HFF-Myc (cell line): ENCODE measurements at places on chromosomes 1 and 21.

- no peak for DNase-seq
Measured at GRCh38 chr21:37458669-37459276, 92.2 kb downstream of the DYRK1A start.

- no peak for DNase-seq
Measured at GRCh38 chr1:89475269-89475668, 49.4 kb upstream of the LRRC8B start.

DNA sequence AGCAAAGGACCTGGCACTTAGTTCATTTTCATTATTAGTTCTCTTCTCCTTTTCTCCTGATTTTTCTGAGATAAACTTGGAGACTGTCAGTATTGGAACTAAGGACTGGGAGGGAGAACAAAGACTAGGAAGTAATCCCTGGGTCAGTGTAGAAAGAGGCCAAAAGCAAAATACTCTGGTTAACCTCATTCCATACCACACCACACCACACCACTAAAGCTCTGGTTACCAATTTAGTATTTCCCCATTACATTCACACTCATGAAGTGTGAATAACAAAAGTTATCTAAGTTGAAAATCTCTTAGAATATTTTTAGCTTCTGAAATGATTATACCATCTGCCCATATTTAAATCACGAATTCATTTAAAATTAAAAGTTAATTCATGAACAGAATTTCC is 68.9 kb upstream of the DMRTA2 start:
- no peak for DNase-seq

- no peak for DNase-seq
Measured at GRCh38 chr1:205316161-205316566, 5.4 kb downstream of the NUAK2 start.

- DNase-seq, result no peak
Measured at GRCh38 chr1:76782809-76783208, 84.5 kb upstream of the ST6GALNAC5 start.

GRCh38 chr1:48841461-48841860 is 64.8 kb upstream of the BEND5 start:
- DNase-seq, result no peak

DNA sequence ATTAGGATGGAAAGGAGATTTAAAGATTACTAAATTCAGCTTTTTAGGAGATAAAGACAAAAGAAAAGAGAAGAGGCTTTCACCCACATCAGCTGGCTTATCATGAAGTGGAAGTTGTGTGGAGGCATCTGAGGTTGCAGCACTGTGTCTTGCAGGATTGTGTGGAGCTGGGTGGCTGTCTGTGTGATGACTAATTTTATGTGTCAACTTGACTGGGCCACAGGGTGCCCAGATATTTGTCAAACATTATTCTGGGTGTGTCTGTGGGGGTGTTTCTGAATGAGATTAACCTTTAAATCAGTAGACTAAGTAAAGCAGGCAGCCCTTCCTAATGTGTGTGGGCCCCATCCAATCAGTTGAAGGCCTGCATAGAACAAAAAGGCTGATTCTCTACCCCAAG is 3.9 kb downstream of the KCNA10 start:
- no peak for DNase-seq

GRCh38 chr1:111677604-111678003 is 58.0 kb downstream of the RAP1A start:
- DNase-seq, result no peak

DNA sequence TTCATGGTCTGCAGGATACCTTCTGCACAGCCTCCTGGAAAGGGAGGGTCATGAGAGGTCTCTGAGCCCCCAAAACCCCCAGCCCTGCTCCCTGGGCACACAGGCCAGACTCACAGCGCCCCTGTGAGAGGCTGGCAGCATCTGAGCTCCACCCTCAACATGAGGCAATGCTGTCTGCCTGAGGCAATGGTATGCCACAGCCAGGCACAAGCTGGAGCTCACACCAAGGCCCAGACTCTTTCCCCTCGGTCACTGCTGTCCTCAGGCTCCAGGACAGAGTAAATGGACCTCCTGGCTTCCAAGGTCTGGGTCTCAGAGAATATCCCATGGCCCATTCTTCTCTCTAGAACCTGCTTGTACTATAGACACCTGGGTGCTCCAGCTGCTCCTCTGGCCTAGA is 17.2 kb downstream of the MEF2D start:
- no peak for DNase-seq

GRCh38 chr1:115238336-115239147 is 99.5 kb downstream of the NGF start:
- DNase-seq, result no peak

DNA sequence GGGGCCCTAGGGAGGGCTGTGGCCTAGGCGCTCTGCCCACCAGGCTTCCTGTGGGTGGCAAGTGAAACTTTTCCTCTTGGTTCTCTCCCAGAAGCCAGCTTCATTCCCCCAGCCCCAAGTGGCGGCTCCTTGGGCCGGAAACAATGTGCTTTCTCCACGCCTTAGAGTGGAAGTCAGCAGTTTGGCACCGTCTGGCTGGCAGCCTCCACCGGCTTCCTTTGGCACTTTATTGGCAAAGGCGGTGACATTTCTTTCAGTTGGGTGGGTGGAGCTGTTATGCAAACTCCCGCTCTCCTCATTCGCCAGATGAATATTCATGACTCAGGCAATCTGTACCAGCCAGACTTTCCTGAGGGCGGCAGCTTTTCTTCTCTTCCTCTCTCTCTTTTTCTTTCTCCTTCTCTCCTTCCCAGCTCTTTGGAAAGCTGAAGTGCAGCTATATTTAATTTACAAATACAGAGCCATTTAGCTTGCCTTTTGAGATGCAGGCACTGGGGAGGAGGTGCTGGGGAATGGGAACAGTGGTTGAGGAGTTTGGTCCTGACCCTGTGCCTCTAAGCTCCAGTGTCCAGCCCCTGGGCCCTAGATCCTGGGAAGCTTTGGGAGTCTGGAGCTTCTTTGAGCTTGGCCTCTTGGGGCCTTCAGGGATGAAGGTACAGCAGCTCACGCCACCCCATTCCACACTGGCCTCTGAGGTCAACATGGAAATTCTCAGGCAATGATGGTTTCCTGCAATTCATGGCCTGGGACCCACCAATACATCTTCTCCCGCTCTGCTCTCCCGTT is 67.8 kb upstream of the POU3F1 start:
- DNase-seq, result no peak

DNA sequence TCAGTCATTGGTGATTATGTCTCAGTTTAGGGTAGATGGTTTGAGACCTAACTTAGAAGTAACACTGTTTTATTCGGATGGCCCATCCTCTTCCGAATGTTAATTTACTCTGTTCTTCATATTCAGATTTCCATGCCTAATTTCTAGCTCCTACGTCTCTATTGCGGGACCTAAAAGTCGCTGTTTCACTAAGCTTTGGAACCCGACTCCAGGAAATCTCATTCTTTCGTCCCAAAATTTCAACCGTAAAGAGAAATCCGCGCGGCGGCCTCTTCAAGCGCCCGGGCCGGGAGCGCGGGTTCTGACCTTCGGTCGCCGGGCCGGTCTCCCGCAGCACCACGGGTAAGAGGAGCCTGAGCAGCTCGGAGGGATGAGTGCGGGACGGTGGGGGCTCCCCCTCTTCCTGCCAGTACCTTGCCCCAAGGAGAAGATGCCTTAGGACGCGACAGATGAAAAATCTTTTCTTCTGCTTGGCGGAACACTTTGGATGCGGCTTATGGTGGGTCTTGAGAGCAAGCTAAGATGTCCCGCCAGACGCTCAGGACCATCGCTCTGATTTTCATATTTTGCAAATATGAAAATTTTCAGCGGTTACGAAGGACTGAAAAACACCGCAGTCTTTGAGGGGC is 128.7 kb downstream of the PPIAL4G start:
- DNase-seq, result no peak

- DNase-seq, result no peak
Measured at GRCh38 chr1:200337410-200337809, 72.4 kb downstream of the ZNF281 start.

DNA sequence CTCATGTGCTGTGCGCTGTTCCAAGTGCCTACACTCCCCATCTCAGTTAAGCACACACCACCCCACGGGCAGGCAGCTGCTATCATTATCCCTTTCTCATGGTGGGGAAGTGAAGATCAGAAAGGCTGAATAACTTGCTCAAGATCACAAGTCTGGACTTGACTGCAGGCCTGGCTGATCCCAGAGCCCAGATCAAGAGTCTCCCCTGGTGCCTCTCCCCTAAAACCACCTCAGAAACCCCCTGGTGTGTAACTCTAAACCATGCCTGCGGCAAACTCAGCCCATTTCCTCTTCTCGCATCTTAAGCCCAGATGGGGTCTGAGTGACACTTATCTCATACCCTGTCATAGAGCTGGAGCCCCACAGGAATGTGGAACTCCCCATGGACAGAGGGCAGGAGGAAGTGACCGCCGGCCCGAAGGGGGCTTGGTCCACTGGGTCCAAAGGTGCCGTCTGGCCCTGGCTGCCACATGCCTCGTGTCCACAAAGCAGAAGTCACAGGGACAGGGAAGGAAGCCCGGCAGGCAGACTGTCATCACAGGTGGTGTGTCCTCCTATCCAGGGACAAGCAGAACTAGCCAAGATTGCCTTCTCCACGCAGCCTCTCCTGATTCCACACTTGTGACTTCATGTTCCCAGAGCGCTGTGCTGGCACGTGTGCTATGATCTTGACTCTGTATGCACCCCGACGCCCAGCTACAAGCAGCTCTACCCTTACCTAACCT is 92.1 kb downstream of the SYF2 start:
- peak; percentile 31 for DNase-seq

GRCh38 chr1:12384836-12385456 is 155.1 kb downstream of the VPS13D start:
- no peak for DNase-seq

DNA sequence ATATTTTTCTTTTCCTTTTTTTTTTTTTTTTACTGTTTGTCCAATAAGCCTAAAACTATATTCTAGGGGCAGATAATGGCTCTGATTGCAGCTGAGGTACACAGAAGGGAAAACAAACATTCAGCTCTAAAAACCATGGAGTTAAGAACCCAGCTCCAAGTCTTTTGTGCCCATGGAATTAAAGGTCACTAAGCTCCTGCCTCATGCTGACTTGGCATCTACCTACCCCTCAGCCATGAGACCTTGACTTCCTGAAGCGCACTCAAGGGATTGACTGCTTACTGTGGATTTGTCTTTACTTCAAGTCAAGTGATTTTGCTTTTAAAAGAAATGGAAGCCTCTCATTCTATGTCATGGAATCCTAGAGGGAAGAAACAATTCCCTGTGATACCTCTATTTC is 192.3 kb downstream of the AMY1C start:
- DNase-seq, result no peak

DNA sequence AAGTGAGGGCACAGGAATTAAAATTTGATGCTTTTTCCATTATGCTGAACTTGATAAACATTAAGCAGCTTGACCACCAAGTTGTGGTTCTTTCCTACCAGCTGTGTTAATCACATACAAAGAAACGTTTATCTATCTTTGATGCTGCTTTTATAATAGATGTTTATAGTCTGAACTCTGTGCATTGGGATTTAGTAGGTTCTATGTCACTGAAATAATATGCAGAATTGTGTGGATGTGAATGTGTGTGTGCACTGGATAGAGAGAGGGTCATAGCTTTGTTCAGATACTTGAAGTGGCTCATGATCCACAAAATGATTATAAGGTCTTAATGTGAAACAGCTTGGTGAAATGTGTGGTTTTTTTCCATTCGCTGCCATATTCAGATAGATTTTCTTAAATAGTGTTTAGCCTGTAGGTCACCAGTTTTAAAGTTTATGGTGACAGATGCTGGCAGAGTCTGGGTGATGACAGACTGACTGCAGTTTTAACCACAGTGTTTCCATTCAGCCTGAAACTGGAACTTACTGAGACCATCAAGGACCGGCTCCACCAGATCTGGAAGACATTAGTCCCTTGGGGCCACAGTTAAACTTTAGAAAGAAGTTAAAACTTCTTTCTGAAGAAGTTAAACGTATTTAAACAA is 10.2 kb downstream of the DDI2 start:
- peak; percentile 83 for DNase-seq

- DNase-seq, result peak; percentile 90
Measured at GRCh38 chr1:26378088-26378878, 5.7 kb upstream of the ZNF683 start.

DNA sequence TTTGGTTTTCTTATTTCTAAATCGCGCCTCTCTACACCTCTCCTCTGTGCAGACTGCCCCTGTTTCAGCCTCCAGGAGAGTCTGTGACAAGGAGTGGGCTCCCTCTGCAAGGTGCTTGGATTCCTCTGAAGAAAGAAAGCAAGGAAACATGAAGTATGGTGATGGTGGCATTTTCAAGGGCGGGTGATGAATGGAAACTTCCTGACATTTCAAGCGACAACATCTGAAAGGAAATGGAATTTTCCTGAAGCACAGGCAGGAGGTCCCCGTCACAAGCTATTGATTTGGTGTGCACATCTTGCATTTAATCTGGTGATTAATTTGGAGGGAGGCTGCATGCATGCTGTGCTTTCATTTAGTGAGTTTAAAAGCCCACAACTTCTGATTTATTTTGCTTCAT is 164.6 kb upstream of the FGGY start:
- DNase-seq, result no peak

DNA sequence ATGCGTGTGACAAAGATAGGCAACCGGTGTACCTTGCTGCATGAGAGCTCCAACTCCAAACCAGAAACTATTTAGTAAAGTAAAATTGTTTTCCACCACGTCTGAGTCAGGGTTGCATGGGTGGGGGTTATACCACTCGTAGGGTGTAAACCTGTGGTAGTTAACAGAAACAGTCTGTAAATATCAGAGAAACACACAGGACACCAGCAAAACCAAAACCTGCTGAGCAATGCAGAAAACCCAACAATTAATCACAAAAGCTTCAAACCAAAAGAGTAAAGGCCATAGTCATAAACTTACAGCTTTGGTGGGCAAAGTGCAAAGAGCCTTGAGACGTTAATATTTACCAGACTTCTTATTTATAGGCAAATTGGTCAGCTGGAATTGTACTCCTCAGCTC is 282.7 kb downstream of the BACH1 start:
- DNase-seq, result no peak

GRCh38 chr1:112697781-112698201 is 9.1 kb downstream of the RHOC start:
- no peak for DNase-seq
